Activated CD8-positive, alpha-beta memory T cell treated with anti-CD3 and anti-CD28 coated beads for 4 hours (primary cell): ENCODE measurements at places on chromosomes 2 and 18.

DNA sequence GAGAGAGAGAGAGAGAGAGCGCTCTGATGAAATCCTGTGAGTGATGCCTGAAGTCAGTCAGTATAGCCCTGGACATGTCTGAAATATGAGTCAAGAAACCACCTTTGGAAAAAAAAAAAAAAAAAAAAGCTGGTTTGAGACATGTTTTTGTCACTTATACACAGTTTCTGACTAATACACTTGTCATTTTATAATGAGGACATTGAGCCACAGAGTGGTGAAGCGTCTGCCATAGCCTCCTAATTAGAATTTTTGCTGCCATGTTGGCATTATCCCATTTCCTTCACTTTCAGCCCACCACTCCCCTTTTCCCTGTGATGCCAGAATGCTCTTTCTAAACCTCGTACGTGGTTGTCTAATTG lies 15.7 kb upstream of the MYO3B start:
- DNase-seq: no peak

DNA sequence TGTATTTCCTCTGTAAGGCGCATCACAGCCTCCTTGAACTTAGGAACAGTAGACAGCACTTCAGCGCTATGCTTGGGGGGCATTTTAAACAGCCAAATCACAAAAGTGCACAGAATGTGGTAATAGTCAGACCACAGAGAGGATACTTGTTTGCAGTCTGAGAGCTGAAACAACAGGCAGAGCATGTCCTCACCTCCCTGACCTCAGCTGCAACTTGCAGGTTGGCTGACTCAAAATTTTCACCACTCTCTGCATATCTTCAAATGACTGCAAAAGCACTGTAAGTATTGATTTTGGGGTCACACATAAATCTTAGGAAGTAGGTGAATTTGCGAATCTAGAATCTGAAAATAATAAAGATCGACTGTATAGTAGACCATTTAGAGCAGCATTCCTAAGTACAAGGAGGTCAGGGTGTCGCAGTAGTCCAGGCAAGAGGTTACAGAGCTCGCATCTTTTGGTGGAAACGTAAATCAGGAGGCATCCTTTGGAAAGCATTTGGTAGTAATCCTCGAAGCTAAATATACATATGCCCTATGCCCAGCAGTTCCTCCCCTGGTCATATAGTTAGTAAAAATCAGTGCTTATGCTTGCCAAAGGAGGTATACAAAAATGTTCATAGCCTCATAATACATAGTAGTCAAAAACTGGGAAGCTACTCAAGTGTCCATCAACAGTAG lies 108.2 kb upstream of the MYCN start:
- no peak for DNase-seq

DNA sequence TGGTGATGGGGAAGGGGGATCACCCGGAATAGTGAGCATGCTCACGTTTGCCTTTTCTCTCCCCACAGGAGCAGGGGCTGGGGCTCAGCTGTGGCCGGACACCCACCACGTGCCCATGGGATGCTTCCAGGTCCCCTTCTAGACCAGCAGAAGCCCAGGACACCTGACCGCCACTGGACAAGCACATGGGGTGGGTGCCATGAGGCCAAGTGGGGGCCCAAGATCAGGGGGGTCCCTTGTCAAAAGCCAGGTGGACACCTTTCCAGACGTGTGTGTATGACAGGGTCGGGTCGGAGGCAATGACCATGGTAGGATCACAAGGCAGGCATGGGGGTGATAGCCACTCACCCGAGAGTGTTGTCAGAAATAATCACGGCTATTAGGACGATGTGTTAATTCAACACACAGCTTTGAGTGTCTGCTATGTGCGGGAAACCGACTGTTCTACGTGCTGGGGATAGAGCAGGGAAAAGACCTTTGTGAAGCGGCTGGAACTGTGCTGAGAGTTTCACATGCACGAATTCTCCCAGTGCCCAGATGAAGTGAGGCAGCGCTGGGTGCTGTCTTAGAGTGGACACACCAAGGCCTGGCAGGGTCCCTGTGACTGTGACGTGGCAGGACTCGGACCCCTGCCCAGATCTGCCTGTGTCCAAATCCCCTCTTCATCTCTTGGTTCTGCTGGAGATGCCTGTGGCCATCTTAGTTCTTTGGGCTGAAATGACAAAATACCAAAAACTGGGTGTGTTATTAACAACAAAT lies 244.7 kb downstream of the NDUFA10 start:
- DNase-seq: no peak

DNA sequence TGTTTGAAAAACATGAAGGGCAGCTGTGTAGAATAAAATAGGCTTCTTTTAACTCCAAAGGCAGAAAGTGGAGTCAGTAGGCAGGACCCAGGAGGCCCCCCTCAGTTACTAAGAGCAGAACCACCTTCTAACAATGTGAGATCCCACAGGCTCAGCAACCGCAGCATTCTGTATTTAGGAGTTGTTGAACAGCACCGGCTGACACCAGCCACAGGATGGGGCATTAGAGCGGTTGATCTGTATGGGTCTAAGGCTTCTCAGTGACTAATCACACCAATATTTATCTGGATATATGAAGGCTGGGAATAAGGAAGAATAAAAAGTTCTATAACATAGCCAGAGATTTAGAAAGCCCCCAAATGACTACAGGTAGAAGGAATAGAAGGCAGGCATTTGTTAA lies 51.7 kb downstream of the MYO5B start:
- DNase-seq: no peak

DNA sequence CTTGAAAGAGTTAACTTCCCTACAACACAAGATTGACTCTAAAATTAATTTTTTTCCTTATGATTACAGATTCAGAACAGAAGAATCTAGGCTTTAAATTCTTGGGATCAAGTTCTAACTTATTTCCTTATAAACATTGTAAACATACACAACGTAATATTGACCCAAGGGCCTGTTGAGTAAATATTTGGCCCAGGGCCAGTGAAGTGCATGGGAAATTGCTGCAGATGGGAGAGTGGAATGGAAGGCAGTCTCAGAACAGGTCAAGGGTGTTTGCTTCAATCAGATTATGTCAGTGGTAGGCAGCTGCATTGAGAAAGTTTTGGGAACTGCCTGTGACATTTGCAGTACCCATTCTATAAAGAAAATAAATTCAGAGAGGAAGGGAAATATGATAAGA lies 137.6 kb downstream of the MYO1B start:
- DNase-seq: no peak

DNA sequence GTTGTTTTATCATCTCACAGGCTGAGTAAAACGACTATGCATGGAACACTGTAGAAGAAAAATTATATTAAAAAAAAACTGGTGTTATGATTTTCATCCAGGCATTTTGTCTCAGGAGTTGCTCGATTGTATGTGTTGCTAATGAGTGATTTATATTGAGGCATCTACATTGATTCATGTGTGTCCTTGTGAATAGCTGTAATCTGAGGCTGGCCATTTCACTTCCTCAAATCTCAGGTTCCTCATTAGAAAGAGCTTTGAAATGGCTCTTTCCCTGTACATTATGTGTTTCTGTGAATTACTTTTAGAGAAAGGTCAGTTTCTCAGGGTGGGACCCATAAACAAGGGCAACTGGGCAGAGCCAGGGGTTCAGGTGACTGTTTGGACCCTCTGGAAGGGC lies 2.3 kb downstream of the IL18R1 start:
- DNase-seq: no peak

GRCh38 chr2:239882331-239882732 lies 142.8 kb downstream of the NDUFA10 start:
- no peak for DNase-seq

- DNase-seq: no peak
Measured at GRCh38 chr2:230972046-230972445, 23.9 kb upstream of the SPATA3 start.

GRCh38 chr2:127651971-127652550 lies 6.1 kb downstream of the GPR17 start:
- no peak for DNase-seq

DNA sequence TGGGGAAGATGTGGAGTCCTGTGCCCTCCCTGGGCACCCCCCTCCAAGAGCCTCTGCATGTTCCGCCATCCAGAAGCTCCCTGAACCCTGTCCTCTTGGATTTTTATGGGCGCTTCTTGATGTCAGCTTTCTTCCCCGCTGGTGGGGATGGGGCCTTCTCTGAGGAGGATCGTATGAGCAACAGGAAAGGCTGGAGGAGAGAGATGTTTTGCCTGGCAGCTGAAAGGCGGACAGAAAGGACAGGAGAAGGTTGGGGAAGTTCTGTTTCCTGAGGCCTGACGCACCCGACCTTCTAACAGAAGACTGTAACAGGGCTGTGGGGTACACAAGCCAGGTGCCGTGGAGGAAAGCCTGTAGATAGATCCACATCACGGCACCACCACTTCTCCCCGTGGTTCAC lies 238.8 kb downstream of the LDLRAD4 start:
- no peak for DNase-seq

DNA sequence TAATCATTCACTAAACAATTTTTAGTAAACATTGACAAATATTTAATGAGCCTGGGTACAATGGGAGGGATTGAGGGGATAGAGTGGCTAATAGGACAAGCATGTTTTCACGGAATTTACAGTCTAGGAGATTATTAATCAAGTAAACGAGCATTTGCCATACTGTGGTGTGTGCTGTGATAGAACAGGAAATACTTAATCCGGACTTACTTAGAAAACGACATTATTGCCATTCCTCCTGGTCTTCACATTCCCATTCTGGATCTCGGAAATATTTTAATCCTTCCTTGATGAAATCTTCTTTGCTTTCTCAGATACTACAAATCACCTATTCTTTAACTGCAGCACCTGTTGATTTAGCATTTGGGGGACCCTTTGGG lies 905 bp downstream of the TTLL4 start:
- no peak for DNase-seq

- DNase-seq: no peak
Measured at GRCh38 chr18:37309059-37309458, 256.5 kb downstream of the CELF4 start.

- DNase-seq: no peak
Measured at GRCh38 chr2:237758185-237758584, 40.4 kb upstream of the RBM44 start.

DNA sequence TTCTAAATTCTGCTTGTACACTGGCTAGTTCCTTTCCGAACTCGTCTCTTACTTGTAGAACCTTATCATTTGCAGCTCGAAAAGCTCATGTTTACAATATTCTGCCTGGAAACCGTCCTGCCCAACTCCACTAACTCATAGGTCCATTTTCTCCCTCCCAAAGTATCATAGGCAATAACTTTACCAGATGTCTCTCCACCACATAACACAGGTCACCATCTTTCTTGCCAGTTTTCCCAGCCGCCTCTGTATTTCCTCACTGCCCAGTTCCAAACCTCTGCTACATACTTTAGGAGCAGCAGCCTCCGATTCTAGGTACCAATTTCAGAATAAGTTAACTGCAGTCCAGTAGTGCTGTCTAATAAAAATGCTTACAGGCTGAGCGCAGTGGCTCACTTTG lies 259.5 kb downstream of the GLI2 start:
- no peak for DNase-seq

GRCh38 chr2:100064165-100064564 lies 78.2 kb downstream of the AFF3 start:
- no peak for DNase-seq

DNA sequence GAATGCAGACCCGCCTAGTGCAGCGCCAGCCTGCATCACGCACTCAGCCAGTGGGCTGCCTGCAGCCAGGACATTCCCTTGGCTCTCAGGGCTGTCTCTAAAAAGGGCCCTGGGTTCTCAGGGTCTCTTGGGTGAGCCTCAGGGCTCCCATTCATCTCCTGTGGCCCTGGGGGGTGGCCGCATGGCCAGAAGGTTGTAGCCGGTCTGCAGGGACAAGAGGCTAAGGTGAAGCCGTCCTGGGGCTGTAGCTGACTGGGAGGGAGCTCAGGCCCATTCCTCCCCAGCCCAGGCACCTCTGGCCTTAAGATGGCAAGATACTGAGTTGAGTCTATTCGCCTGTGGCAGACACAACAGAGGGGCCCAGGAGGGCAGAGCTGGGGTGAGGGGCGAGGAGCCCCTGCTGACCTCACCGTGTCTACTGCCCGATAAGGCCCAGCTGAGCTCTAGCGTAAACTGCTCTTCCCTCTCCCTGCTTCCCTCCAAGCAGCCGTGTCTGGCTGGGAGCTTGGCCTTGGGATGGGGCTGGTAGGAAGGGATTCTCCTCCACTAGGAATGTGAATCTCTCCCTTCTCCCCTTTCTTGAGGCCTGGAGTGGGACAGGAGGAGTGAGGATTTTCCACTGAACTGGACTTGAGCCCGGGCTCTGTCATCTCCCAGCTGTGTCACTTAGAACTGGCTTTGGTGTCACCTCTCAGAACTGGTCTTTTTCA lies 37.9 kb downstream of the INHBB start:
- DNase-seq: no peak
